ENCODE measurements at places on chromosomes 11 and 22. TPM values are rescaled to one million over a fixed set of nuclear protein-coding genes. Genes with fewer than 3 reads are reported as not detected.

DNA sequence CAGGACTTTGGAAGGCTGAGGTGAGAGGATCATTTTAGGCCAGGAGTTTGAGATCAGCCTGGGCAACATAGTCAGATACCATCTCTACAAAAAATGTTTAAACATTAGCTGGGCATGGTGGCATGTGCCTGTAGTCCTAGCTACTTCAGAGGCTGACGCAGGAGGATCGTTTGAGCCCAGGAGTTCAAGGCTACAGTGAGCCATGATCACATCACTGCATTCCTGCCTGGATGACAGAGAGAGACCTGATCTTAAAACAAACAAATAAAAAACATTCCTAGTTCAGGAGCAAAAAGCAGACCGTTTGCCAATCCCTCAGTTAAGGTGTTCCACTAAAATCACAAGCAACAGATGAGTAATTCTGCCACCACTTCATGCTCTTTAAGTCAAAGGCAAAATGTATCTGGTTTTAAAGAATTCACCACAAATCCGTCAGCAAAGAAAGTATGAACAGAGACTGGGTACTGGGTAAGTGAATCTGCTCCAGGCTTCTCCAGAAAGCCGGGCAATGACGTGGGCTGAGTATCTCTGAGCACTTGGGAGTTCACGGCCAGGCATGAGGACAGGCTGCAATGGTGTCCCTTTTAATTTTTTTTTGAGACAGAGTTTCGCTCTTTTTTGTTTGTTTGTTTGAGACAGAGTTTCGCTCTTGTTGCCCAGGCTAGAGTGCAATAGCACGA, 19.5 kb downstream of the CLTCL1 start:
- DNase-seq, result no peak

DNA sequence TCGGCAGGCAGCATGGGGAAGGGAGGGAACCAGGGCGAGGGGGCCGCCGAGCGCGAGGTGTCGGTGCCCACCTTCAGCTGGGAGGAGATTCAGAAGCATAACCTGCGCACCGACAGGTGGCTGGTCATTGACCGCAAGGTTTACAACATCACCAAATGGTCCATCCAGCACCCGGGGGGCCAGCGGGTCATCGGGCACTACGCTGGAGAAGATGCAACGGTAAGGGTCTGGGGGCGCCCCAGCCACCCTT, 204 bp downstream of the FADS2 start:
- no peak for DNase-seq

DNA sequence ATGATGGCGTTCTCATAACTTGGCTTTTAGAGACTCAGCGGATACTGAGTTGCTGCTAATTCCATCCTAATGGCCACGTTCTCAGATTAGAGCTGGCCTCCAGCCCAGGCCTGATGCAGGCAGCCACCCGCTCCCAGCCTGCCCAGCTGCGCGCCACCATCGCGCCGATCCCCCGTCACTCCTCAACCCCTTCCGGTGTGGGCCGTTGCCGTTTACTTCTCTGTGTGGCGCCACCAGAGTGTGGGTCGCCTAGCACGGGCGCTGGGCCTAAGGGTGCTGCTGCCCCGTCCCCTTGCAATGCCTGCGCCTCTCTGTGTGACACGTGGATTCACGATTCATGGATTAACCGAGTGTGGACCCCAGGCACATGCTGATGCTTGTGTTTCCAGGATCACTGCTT, 1116.0 kb downstream of the BRD1 start:
- no peak for DNase-seq

- DNase-seq, result no peak
These were observed 15.2 kb upstream of the TBX1 start for GRCh38 chr22:19745155-19746101.

DNA sequence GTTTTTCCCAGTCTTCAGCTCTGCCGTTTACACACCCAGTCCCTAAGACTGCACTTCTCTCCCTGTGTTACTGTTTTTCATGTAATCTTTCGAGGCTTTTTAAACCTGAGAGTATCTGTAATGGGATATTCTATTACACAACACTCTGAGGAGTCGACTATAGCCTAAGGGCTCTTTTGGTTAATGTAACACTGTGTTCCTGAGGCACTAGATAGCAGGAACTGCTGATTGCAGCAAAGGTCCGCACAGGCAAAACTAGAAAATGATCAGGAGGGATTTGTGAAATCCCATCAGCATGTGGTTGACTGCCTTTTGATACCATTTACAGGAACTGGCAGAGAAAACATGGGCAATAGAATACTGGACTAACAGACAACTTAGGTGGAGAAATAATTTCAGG, 512.3 kb upstream of the RAG2 start:
- DNase-seq, result no peak

DNA sequence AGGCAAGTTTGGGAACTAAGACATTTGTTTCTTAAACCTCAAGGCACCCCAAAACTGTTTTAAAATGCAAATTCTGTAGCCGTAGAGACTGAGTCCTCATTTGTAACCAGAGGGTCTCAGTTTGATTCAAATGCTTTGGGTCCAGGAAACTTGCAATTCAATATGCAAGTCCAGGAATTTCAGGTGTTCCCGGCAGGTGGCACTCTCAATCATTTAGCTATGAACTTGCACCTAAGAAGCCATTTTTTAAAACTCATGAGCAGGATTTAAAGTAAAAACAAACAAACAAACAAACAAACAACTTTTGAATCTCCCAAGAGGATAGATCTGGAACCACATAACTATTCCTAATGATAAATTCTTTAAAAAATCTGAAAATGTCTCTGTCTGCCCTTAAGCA, 8.7 kb upstream of the ABTB2 start:
- DNase-seq, result no peak

DNA sequence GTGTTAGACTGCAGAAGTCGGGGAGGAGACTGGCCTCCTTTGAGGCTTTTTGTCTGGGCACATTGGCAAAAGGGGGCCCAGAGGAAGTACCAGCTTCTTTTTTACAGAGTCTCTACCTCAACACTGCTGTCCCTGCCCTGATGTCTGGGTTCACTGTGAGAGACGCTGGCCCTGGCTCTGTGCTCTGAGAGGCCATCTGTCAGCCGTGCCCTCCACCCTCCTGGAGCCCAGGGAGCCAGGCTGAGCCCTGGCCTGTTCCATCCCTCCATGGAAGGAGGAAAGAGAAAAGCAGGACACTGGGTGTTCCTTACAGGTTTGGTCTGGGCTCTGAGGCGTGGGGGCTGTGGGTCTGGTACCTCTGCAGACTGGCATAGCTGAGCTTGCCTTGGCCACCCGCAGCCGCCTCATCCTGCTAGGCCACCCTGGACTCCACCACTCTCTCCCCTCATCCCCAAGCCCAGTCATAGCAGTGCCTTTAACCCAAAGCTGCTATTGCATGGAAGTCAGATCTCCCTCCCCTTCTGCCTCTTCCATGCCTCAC, 105.5 kb upstream of the PARVA start:
- DNase-seq, result no peak

- DNase-seq, result no peak
These were observed 5.1 kb upstream of the SCARF2 start for GRCh38 chr22:20442485-20443284.

- DNase-seq, result no peak
These were observed 40.5 kb upstream of the KCNJ11 start for GRCh38 chr11:17428925-17429324.

- no peak for DNase-seq
These were observed 16.1 kb upstream of the TMEM123 start for GRCh38 chr11:102468616-102469195.

GRCh38 chr22:44276706-44277356, 35.9 kb downstream of the SHISAL1 start:
- no peak for DNase-seq

DNA sequence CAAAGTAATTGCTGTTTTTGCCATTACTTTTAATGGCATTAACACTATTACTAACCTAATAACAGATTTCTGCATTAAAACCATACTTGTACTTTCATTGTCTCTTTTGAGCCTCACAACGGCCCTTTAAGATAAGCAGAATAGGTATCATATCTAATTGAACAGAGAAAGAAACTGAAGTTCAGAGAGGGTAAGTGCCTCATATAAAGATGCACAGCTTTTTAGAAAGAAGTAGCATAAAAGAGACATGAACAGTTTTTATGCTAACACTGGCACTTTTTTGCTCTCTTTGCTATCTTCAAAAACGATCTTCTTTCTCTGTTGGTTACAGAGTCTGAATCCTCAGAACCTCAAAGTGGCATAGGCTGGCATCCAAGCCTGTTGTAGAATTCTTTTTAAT, 102.9 kb upstream of the OR5AK2 start:
- DNase-seq, result no peak

DNA sequence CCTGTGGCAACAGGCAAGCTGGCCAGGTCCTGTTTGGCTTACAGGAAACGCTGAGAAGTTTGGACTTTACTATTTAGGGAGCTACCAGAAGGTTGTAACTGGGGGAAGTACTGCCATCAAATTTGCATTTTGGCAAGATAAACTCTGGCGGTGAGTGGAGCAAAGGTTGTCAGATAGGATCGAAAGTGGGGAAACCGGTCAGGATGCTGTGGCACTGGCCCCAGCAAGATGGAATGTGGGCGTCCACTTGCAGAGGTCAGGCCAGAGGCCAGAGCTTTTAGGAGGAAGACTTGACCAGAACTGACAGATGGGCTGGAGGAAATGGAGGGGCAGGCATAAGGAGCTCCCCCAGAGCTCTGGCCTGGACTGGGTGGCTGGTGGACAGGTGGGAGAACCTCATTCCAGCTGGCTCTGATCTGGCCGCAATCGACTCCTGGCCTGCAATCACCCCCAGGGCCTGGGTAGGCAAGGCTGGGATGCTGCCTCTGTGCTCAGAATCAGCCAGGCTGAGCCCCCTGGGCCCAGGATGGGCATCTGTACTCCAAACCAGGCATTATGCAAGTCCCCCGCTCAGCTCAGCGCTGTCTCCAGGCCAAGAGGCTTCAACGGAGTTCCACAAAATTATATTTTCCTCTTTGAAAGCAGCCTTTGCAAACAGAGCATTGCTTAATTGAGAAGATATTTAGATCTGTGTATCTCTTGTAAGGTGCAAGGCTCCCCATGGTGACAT, 178.3 kb upstream of the NECTIN1 start:
- DNase-seq, result no peak

DNA sequence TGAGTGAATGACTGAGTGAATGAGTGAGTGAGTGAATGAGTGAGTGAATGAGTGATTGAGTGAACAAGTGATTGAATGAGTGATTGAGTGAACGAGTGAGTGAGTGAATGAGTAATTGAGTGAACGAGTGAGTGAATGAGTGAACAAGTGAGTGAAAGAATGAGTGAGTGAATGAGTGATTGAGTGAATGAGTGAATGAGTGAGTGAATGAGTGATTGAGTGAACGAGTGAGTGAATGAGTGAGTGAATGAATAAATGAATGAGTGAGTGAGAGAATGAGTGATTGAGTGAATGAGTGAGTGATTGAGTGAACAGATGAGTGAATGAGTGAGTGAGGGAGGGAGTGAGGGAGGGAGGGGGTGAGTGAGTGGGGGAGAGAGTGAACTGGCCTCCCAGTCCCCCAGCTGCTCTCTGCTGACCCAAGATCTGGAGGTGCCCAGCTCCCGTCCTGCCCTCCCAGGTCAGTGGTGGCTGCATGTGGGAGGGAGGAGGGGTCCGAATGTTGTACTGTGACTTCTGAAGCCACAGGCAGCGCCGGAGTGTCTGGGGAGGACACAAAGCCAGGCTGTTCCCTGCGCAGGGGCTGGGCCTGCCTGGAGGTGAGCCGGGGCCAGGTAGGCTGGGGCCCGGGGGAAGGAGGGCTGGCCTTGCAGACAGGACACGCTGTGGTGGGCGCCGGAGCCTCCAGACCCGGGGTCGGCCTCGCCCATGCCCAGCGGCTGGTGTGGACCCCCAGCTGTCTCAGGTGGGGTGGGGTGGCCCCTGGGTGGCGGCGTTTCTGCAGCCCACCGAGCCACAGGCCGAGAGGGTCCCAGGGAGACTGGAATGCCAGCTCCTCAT, 17.8 kb upstream of the PIM3 start:
- no peak for DNase-seq

GRCh38 chr11:130634961-130635473, 186.6 kb downstream of the ADAMTS15 start:
- DNase-seq, result no peak

GRCh38 chr22:19965771-19966709, 24.4 kb upstream of the TXNRD2 start:
- DNase-seq, result no peak

GRCh38 chr11:80455818-80456217, 1015.0 kb upstream of the TENM4 start:
- no peak for DNase-seq

DNA sequence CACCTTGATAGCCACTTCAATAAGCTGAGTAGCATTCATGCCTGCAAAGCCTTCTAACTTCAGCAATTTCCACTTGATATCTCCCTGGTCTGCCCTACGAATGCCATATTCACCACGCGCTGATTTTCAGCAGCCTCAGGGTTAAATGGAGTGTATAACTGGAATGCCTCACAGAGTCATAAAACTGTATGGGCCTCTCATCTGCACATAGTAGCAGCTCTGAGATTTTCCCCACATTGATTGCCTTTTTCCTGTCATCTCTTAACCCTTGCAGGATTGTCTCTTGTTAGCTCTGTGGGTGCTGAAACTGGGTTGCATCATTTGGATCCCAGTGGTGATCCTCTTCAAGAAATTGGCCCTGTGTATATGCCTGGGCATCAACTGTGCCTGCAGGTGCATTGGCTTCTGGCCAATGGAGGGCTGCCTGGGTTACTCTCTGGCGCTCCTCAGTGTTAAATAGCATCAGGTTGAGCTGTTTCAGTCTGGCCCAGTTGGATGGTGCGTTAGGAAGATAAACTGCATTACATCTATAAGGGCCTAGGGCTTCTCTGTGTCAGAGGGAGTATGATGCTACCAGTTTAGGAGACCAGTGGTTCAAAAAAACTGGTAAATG, 17.4 kb upstream of the GLYATL1 start:
- no peak for DNase-seq

DNA sequence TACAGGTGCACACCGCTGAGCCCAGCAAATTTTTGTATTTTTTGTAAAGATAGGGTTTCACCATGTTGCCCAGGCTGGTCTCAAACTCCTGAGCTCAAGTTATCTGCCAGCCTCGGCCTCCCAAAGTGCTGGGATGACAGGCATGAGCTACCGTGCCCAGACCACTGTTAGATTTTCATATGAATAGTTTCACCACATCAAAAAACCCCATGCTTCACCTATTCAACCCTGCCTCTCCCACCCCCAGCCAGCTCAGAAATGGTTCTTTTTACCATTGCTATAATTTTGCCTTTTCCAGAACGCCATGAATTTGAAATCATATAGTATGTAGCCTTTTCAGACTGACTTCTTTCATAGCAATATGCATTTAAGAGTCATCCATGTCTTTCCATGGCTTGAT, 37.9 kb downstream of the CDPF1 start:
- no peak for DNase-seq

Gene OR52A1
- not detected for total RNA-seq

Gene RNF121
- 24.8 TPM for total RNA-seq

Gene UBE4A
- total RNA-seq, result 27.0 TPM

Gene RAB36
- 6.3 TPM for total RNA-seq

Gene OR8D1
- total RNA-seq, result not detected

Gene KCNJ5
- 0.80 TPM for total RNA-seq

Gene RRP7A
- 22.1 TPM for total RNA-seq

Gene SGSM1
- total RNA-seq, result 3.0 TPM

Gene PDE3B
- total RNA-seq, result 2.1 TPM

Gene MPPED2
- 2.9 TPM for total RNA-seq

Gene A4GALT
- 12.5 TPM for total RNA-seq

Gene OR51Q1
- not detected for total RNA-seq

Gene KCNQ1
- total RNA-seq, result 1.4 TPM

Gene HMOX1
- 55.6 TPM for total RNA-seq

Gene XKR3
- total RNA-seq, result not detected

Gene GAS2
- total RNA-seq, result 10.0 TPM

Measured in ovary (tissue), 10 donors.